Substantia nigra (tissue), 51 donors: ENCODE measurements at places on chromosomes 13 and 19.

DNA sequence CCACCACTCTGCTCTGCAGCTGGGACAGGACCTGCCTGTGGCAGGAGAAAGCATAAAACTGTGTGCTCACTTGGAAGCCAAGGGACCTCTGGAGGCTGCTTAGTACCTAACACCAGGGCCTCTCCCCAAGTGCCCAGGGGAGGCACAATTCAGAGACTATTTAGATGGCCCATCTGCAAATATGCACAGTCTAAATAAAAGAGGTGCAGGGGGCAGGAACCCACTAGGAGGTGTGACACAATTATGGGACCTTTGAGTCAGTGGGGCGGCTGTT is 32.6 kb upstream of the EPHX3 start:
- no peak for DNase-seq

DNA sequence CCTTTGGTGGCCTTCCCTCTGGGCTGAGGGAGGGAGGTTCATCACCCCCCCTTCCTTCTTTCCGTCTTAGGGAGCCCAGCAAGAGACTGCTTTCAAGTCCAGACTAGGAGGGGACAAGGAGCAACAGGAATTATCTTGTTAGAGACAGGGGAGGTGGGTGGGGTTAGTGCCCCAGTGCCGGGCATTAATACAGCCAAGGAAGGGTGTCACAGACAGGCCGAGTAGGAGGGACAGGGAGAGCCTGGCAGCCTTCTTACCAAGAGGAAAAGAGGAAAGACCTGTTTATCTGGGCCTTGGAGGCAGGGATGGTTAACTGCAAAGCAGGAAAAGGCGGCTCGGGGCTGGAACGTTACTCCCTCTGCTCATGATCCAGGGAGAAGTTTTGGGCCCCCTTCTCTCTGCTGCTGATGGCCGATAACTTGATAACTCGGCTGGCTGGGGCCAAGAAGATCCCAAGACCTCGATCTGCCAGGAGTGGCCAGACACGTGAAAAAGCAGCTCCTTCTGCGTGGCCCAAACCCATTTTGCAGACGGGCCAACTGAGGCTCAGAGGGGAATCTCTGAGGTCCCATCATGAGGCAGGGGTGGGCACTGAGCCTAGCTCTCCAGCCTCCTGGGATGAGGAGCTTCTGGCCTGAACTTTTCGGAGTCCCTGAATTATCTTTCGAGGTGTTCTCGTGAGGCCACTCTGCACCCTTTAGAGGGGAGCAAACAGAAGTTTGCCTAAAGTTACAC is 79.3 kb downstream of the PTPRS start:
- DNase-seq = no peak

GRCh38 chr19:33388231-33388724 is 14.8 kb downstream of the CEBPG start:
- DNase-seq = no peak

DNA sequence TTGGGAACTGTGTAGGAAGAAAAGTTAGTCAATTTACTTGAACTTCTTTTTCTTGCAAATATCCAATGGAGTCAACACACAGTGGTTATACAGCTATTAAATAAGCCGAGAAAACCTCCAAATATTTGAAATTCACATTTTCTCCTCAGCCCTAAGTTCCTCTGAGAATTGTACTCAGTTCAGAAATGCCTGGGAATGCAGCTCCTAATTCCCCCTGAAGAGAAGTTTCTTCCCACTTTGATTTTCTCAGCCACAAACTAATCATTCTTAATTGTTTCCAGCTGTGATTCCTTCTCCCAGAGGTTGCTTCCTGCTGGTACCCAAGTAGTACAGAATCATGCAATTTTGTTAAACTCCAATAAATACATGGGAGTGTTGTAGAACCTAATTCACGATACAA is 246.1 kb upstream of the MIR17HG start:
- no peak for DNase-seq
